ENCODE measurements at places on chromosomes 5 and 9. TPM values are rescaled to one million over a fixed set of nuclear protein-coding genes. Genes with fewer than 3 reads are reported as not detected.

DNA sequence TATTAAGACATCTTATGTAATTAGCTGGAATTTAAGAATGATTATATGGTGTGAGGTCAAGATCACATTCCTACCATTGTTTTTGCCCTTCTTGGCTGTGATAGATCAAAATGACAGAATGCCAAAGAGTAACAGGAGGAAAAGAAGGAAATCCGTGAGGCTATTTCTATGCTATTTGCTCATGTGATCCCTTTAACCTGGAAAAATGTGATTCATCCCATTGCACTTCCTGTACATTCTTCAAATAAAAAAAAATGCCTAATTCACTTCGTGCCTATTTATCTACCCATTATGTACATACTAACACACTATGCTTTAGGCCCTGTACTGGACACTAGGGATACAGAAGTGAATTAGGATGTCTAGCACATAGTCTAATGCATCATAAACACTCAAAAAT lies 154.1 kb upstream of the PAPPA start:
- no peak for DNase-seq
- no peaks in the 10 kb centered on the region for H3K36me3 ChIP-seq
- no peaks in the 10 kb centered on the region for H3K4me1 ChIP-seq

The REXO4 gene
- 23.9 TPM for total RNA-seq

The SLC6A19 gene
- total RNA-seq, result not detected

GRCh38 chr5:15938961-15939360 lies 240.6 kb downstream of the MARCHF11 start:
- peaks cover 68% of the 10 kb centered on the region for H3K36me3 ChIP-seq
- no peak overlapping the region for H3K27ac ChIP-seq
- no peak overlapping the region for H3K4me3 ChIP-seq
- no peak for DNase-seq

DNA sequence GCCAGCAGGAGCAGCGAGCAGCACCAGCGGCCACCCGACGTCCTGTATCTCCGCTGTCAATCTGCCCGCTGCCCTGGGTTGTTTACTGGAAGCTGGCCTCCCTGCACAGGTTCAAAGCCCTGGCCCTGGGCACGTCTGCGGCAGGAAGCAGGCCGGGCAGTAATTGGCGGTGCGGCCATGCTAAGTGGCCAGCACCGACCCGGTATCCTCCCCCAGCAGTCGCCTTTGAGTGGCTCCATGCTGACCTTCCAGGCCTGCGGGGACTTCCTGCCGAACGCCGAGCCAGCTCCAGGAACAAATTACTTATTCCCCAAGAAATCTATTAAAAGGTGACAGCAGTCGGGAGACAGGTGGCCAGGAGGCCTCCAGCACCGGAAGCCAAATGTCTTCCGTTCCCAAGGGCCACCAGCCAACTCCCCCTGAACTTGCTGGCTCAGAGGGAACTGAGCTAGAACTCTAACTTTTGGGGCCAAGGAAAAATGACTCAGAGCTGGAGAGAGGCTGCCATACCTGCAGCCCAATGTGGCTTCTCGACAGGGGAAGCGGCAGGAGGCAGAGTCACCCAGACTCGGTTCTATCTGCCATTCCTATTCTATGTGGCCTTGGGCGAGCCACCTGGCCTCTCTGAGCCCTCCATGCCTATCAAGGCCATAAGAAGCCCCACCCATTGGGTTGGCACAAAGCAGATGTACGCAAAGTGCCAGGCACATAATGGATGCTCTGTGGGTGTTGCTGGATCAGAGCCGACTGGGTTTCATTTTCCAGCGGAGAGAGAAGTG lies 13.7 kb upstream of the PSMB7 start:
- H3K36me3 ChIP-seq, result no peaks in the 10 kb centered on the region
- no peaks in the 10 kb centered on the region for H3K27me3 ChIP-seq
- H3K4me1 ChIP-seq, result no peaks in the 10 kb centered on the region
- no peak for DNase-seq
- H3K27ac ChIP-seq, result no peak overlapping the region

The C9orf50 gene
- 1.6 TPM for total RNA-seq

DNA sequence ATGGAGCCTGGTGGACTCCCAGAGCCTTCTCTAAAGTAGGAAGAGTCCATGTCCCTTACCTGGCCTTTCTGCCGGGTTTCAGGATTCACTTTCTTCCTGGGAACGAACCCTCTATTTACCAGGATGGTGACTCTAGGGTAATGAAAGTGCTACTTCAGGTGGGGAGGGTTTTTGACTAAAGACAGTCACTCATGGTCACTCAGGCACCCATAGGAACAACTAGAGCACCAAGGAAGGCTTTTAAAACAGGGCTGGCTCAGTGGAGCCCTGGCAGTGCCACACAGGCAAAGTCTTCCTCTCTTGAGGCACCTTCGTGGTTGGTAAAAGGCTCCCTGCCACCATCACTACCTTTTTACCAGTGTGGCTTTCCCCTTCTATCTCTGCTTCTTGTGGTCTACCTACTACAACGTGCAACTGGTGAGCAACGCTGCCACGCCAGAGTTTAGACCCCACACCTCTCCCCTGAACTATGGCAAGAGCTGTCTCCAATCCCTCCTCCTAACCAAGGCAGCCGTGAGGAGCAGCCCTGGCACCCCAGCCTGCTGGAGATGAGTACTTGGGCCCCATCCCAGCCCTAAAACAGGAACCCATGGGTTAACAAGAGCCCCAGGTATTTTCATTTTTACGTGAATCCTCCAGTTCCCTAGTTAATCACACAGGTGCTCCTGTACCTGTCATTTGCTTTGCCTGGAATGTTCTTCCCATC lies 3.5 kb downstream of the SURF1 start:
- H3K27me3 ChIP-seq, result no peaks in the 10 kb centered on the region
- peaks cover 58% of the 10 kb centered on the region for H3K36me3 ChIP-seq
- H3K4me3 ChIP-seq, result no peak overlapping the region
- no peak for DNase-seq
- peaks cover 58% of the 10 kb centered on the region for H3K4me1 ChIP-seq

The CDK7 gene
- 13.8 TPM for total RNA-seq

The ACOT12 gene
- not detected for total RNA-seq

- peak; percentile 91 for DNase-seq
- H3K4me1 ChIP-seq, result peaks cover 69% of the 10 kb centered on the region
- H3K27me3 ChIP-seq, result no peaks in the 10 kb centered on the region
- H3K4me3 ChIP-seq, result peak within 1 kb of the TSS; percentile 17
Measured at GRCh38 chr9:35905912-35906679, at the start of gene HRCT1. Gene HRCT1, plus strand, starts transcription at chr9:35906202. Its CDS starts 86 bp downstream, at chr9:35906288.

The TLX3 gene
- not detected for total RNA-seq

DNA sequence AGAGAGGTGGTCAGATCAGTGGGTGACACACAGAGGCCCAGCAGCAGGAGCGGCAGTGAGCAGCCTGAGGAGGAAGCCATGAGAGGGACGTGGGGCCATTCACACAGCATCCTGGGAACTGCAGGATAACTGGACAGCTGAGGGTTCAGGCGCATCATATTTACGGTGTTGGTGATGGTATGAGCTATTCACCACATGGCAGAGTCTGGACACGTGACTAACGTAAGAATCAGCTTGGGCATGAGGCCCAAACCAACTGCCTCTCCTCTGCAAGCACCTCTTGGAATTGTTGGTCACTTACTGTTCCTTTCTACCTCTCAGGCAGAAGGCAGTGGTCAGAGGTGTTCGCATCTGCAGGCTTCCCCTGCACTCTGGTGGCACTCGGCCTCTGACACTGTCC lies 141.1 kb downstream of the ENTREP1 start:
- H3K4me1 ChIP-seq, result no peaks in the 10 kb centered on the region
- DNase-seq, result no peak
- no peaks in the 10 kb centered on the region for H3K27me3 ChIP-seq
- H3K4me3 ChIP-seq, result no peak overlapping the region
- peaks cover 25% of the 10 kb centered on the region for H3K36me3 ChIP-seq
- H3K27ac ChIP-seq, result peak overlapping the region; percentile 44

DNA sequence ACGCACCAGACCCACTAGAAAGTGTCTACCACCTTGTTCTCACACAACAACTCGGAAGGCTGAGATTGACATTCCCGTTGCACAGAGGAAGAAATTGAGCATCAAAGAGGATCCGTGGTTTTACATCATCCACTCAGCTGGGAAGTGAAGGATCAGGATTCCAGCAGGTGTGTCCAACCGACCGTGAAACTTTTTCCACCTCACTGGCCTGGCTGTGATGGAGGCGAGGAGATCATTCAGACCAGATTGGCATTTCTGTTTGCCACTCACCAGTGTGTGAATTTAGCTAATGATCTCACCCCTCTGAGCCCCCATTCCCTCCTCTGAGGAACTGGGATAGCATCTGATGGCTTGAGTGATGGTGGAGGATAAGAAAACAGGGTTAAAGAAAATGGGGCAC lies 46.7 kb upstream of the CPLX2 start:
- H3K27ac ChIP-seq, result no peak overlapping the region
- H3K27me3 ChIP-seq, result no peaks in the 10 kb centered on the region
- DNase-seq, result no peak
- no peaks in the 10 kb centered on the region for H3K4me1 ChIP-seq
- no peaks in the 10 kb centered on the region for H3K36me3 ChIP-seq

GRCh38 chr9:68981789-68982188 lies 32.1 kb downstream of the PRKACG start:
- no peaks in the 10 kb centered on the region for H3K36me3 ChIP-seq
- H3K27me3 ChIP-seq, result no peaks in the 10 kb centered on the region
- no peaks in the 10 kb centered on the region for H3K4me1 ChIP-seq

DNA sequence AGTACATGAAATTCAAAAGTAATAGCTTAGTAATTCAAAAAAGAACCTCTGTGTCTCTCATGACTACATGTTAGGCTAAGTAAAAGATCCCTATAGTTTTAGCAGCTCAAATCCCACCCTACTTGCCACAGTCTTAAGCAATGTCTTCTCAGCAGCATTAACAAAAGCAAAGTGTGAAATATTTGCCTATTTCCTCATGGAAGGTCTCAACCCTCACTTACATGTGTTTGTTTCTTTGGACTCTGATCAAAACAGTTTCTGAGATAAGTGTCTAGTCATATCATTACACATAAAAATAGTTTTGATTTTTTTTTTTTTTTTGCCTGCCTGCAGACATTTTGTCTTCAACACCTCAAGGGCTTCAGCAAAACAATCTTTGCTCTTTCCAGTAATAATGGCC lies 310.5 kb downstream of the CETN3 start:
- no peak overlapping the region for H3K27ac ChIP-seq
- no peak for DNase-seq
- no peaks in the 10 kb centered on the region for H3K4me1 ChIP-seq
- H3K4me3 ChIP-seq, result no peak overlapping the region
- H3K36me3 ChIP-seq, result no peaks in the 10 kb centered on the region

DNA sequence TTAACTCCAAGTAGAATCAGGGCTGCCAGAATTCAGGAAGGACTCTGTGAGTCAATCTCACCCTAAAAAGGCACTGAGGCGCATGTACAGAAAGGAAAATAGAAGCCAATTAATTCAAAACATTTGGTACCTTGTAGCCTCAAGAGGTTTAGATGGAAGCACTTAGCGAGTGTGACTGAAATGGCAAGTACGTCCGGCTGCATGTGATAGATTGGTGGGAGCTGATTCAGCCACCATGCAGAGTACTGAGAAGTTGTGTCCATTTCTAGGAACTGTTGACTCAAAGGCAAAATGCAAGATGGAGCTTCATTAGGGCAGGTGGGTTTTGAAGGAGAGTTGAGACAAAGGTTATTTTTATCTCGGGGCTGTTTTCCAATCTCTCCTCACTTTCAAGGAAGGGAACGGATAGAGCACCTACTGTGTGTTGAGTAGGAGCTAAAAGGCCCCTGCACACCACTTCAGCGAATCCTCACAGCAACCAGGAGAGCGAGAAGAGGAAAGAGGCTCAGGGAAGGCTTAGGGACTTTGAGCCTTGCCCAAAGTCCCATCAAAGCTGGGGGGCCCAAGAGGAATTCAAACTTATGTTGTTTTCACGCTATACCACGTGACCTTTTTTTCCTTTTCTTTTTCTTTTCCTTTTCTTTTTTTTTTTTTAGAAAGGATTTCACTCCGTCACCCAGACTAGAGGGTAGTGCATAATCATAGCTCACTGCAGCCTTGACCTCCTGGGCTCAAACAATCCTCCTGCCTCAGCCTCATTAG lies 34.6 kb upstream of the CPEB4 start:
- no peak overlapping the region for H3K4me3 ChIP-seq
- H3K27me3 ChIP-seq, result no peaks in the 10 kb centered on the region
- DNase-seq, result no peak
- no peaks in the 10 kb centered on the region for H3K4me1 ChIP-seq

GRCh38 chr9:137441289-137441934 lies at the start of gene ENTPD8:
Gene ENTPD8, minus strand, starts transcription at chr9:137441357. Its CDS starts 3,072 bp downstream, at chr9:137438285.
- H3K4me3 ChIP-seq, result peak within 1 kb of the TSS; percentile 25
- no peaks in the 10 kb centered on the region for H3K36me3 ChIP-seq
- DNase-seq, result no peak
- no peaks in the 10 kb centered on the region for H3K27me3 ChIP-seq
- H3K4me1 ChIP-seq, result peaks cover 28% of the 10 kb centered on the region

GRCh38 chr5:172633403-172633970 lies 7.6 kb upstream of the NEURL1B start:
- no peaks in the 10 kb centered on the region for H3K27me3 ChIP-seq
- H3K4me3 ChIP-seq, result no peak overlapping the region
- no peak overlapping the region for H3K27ac ChIP-seq
- no peak for DNase-seq
- H3K4me1 ChIP-seq, result peaks cover 5% of the 10 kb centered on the region

The FRMPD1 gene
- 0.42 TPM for total RNA-seq

DNA sequence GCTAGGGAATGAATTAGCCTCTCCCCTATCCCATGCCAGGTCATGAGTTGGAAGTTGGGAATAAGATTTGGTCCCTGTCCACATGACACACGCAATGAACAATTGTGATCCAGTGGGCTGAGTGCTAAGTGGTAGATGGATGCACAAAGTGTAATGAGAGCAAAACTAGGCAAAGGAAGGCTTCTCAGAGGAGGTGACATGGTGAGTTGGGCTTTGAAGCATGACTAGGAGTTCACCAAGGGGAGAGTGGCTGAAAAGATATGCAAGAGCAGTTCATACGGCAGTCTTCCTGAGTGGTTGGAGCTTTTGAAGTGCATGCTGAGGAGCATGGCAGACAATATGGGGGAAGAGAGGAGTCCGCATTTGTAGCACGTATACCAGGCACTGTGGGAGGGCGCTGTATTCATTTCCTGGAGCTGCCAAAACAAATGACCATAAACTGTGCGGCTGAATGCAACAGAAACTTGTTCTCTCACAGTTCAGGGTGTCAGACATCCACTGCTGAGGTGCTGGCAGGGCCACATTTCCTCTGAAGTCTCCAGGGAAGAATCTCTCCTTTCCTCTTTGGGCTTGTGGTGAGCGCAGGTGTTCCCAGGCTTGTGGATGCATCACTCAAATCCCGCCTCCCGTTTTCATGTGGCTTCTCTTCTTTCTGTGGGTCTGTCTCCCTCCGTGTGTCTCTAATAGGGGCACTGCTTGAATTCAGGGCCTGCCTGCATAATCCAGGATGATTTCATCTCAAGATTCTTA lies 49.5 kb downstream of the NSG2 start:
- no peak overlapping the region for H3K27ac ChIP-seq
- no peaks in the 10 kb centered on the region for H3K27me3 ChIP-seq
- no peaks in the 10 kb centered on the region for H3K36me3 ChIP-seq
- H3K4me3 ChIP-seq, result no peak overlapping the region
- DNase-seq, result no peak
- no peaks in the 10 kb centered on the region for H3K4me1 ChIP-seq

DNA sequence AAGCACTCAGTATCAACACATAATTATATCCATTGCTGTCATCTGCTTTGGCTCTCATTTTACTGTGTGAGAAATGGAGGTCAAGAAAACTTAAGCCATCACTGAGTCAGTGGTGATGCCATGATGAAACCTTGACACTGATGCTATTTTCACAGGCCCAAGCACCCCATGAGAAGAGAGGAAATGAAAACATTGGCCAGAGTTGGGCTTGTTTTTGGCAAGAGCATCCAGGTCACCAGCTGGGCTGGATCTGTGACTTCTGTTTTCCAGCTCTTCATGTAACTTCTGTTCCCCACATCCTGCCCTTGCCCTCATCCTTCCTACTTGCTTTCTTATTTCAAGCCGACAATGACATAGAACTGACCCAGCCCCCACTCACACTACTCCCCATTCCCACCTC lies 10.0 kb downstream of the LCP2 start:
- H3K4me3 ChIP-seq, result no peak overlapping the region
- H3K36me3 ChIP-seq, result no peaks in the 10 kb centered on the region
- no peaks in the 10 kb centered on the region for H3K4me1 ChIP-seq
- H3K27ac ChIP-seq, result peak overlapping the region; percentile 50

The PLCXD3 gene
- total RNA-seq, result 7.9 TPM

Measured in tibial nerve (tissue), 4 donors.